Peyer's patch (tissue), 4 donors: ENCODE measurements at places on chromosomes 1 and 21. TPM values are rescaled to one million over a fixed set of nuclear protein-coding genes. Genes with fewer than 3 reads are reported as not detected.

The ANKRD65 gene
- 1.1 TPM for total RNA-seq

DNA sequence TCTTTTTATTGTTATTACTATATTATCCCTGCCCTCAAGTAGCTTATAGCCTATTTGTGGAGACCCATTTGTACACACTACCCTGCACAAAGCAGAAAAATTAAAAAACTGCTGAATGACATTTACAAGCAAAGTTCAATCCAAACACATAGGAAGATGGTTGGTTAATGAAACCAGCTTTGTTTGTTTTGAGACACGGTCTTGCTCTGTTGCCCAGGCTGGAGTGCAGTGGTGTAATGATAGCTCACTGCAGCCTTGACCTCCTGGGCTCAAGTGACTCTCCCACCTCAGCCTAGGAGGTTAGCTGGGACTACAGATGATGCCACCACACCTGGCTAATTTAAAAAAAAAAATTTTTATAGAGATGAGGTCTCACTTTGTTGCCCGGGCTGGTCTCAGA is 31.6 kb downstream of the TGFB2 start:
- no peak overlapping the region for H3K4me3 ChIP-seq
- no peaks in the 10 kb centered on the region for H3K27me3 ChIP-seq
- peaks cover 4% of the 10 kb centered on the region for H3K4me1 ChIP-seq
- H3K36me3 ChIP-seq: no peaks in the 10 kb centered on the region
- no peak for DNase-seq

GRCh38 chr21:16588433-16588860 is 858.7 kb downstream of the USP25 start:
- peak overlapping the region; percentile 24 for H3K4me3 ChIP-seq
- H3K27me3 ChIP-seq: no peaks in the 10 kb centered on the region
- H3K4me1 ChIP-seq: no peaks in the 10 kb centered on the region
- no peaks in the 10 kb centered on the region for H3K36me3 ChIP-seq

DNA sequence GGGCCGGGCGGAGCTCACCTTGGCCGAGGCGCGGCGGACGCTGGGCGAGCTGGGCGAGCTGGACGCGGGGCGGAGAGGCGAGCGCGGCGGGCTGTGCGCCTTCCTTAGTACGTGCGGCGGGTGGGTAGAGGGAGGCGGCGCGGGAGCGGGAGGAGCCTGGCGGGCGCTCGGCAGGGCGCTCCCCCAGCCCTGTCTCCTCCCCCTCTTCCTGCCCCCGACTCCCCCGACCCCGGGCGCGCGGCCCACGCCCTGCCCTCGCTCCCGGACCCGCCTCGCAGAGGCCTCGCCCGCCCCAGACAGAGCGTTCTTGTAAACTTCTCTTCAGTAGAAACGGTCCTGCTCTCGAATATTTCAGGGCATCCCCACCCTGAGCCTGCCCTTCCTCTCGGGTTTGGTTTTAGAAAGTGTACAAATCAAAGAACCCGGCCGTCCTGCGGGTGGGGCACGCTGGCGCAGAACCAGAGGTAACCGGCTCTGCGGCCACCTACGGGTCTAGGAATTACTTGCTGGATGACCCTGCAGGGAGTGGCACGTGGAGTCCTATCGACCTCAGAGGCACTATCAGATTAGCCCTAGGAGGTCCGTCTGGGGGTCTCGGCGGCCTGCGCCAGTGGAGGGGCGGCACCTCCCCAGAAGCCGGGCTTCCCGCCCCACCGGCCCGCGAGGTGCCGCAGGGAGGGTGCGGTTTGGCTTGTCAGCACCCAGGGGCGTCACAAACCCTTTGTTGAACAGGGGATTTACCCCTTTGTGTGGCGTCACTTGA is at the start of gene S100A10:
Gene S100A10 (minus strand): TSS at position 126 of the 763 bp plus-strand sequence. CDS start 7,629 bp downstream, outside the sequence.
- H3K27me3 ChIP-seq: no peaks in the 10 kb centered on the region
- H3K4me1 ChIP-seq: peaks cover 7% of the 10 kb centered on the region
- no peaks in the 10 kb centered on the region for H3K36me3 ChIP-seq
- DNase-seq: peak; percentile 77
- H3K27ac ChIP-seq: peak within 1 kb of the TSS; percentile 87
- peak within 1 kb of the TSS; percentile 92 for H3K4me3 ChIP-seq

DNA sequence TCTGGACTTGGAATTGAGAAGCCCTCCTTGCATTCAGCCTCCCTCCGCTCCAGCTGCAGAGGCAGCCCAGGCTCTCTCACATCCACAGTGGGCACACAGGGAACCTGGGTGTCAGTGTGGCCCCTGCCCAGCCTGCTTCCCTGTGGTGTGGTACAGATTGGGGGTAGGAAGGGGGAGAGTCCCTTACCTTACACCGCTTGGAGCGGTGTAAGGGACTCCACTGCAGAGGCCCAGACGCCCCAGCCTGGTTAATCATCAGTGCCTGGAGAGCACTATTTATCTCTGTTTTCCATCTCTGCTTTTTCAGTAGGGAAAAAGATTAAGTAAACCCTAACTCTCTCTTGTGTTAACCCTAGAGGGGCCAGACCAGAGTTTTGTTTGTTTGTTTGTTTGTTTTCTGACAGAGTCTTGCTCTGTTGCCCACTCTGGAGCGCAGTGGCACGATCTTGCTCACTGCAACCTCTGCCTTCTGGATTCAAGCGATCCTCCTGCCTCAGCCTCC is 803 bp upstream of the RHBG start:
- H3K27me3 ChIP-seq: no peaks in the 10 kb centered on the region
- H3K4me1 ChIP-seq: peaks cover 8% of the 10 kb centered on the region
- H3K36me3 ChIP-seq: no peaks in the 10 kb centered on the region
- no peak for DNase-seq

GRCh38 chr1:240254778-240255291 is 163.2 kb downstream of the FMN2 start:
- no peak for DNase-seq
- H3K4me1 ChIP-seq: no peaks in the 10 kb centered on the region
- no peaks in the 10 kb centered on the region for H3K36me3 ChIP-seq
- H3K27me3 ChIP-seq: no peaks in the 10 kb centered on the region
- H3K4me3 ChIP-seq: no peak overlapping the region
- H3K27ac ChIP-seq: no peak overlapping the region
